ENCODE measurements at places on chromosomes 16 and 17.

GRCh38 chr17:15945527-15946191 is 729 bp downstream of the ADORA2B start:
- DNase-seq, result no peak

DNA sequence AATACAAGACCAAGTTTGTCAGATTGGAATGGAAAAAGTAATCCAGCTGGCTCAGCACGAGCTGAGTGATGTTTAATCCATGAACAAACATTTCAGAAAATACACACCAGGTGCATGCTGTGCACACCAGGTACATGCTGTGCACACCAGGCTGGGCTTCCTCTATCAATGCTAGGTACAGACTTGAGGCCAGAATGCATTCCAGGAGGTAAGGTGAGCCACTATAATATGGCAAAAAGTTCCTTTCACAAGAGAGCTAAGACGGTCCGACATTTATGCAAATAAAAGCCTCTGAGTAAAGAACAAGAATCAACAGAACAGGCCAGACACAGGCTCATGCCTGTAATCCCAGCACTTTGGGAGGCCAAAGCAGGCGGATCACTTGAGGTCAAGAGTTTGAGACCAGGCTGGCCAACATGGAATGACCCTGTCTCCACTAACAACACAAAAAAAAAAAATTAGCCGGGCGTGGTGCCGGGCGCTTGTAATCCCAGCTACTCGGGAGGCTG is 128.2 kb downstream of the ZNF778 start:
- no peak for DNase-seq

DNA sequence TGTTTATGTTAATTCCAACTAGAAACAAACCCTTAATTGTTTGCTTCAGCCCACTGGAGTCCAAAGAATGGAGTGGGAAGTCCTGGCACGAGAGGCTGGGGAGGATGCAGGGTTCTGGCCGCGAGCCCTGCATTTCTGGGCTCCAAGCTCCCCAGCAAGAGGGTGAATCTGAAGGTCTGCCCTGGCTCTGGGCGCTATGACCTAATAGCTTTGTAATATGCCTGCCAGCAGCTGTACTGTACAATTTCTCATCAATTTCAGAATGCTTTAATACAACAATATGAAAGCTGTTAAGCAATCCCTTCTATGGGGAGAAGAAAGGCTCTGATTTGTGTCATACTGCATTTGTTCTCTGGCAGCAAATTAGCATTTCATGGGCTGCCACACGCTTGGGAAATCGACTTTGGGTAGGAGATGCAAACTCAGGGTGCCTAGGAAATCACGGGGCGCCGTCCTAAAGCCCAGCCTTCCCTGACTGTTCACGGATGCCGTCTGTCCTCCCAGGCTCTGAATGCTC is 43.8 kb downstream of the NDEL1 start:
- no peak for DNase-seq

GRCh38 chr16:19913340-19913645 is 28.6 kb upstream of the GPRC5B start:
- no peak for DNase-seq

- no peak for DNase-seq
Measured at GRCh38 chr17:12510535-12510934, 155.2 kb upstream of the MYOCD start.

- peak; percentile 72 for DNase-seq
Measured at GRCh38 chr16:50683689-50684374, 2.7 kb upstream of the SNX20 start.

GRCh38 chr16:48158296-48158695 is 2.5 kb upstream of the ABCC12 start:
- DNase-seq, result peak; percentile 26

DNA sequence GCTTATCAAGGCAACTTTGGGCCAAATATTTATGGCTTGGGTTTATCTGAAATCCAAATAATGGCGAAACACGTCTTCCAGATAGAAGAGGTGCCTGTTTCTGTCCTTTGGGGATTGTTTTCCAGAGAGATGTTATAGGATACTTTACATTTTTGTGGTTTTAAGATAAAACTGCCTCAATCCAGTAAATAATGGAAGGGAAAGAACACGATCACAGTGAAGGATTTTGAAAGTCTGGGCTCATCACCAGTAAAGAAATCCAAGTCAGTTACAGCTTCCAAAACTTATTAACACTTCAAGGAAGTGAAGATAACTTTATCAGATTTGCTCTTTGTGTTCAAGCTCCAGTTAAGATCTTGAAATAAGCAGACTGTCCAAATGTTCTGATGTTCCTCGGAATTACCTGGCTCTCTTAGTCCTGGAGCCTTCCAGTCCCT is 30.1 kb downstream of the DNAH2 start:
- no peak for DNase-seq

- DNase-seq, result no peak
Measured at GRCh38 chr17:56681561-56682266, 88.2 kb downstream of the NOG start.

GRCh38 chr16:10862438-10862837 is 14.6 kb upstream of the CIITA start:
- peak; percentile 21 for DNase-seq

- DNase-seq, result no peak
Measured at GRCh38 chr16:17271687-17272086, 199.1 kb downstream of the XYLT1 start.
